Stimulated activated CD4-positive, alpha-beta T cell treated with anti-CD3 and anti-CD28 coated beads, Interleukin-1b, Interleukin-23, amount 100 ng/mL, for 24 hours (primary cell): ENCODE measurements at places on chromosomes 7 and 10.
A peak's percentile ranks its signal among the peaks of the same experiment; 100 is the strongest.

DNA sequence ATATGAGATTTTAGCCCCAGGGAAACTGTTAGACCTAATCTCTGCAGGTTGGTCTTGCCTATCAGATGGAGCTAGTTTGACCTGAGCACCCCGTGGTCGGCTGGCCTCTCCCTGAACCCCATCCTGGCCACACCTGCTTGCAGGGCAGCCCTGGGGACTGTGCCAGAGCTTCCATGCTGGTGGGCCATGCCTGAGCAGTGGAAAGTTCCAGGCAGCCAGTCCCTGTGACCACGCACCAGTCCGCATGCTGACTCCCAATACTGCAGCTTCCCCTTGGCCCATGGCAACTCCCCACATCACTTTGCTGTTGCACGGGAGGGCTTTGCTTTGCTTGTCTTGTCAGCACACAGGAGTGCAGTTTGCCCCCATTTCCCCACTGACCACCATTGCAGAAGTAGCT, 427.8 kb upstream of the SEMA3D start:
- DNase-seq: no peak

GRCh38 chr10:133465191-133465949, 11.6 kb downstream of the SCART1 start:
- DNase-seq: no peak

- no peak for DNase-seq
These were observed 30.6 kb downstream of the NET1 start for GRCh38 chr10:5442990-5443370.

- no peak for DNase-seq
These were observed 425.6 kb downstream of the PAXIP1 start for GRCh38 chr7:154577141-154577873.

DNA sequence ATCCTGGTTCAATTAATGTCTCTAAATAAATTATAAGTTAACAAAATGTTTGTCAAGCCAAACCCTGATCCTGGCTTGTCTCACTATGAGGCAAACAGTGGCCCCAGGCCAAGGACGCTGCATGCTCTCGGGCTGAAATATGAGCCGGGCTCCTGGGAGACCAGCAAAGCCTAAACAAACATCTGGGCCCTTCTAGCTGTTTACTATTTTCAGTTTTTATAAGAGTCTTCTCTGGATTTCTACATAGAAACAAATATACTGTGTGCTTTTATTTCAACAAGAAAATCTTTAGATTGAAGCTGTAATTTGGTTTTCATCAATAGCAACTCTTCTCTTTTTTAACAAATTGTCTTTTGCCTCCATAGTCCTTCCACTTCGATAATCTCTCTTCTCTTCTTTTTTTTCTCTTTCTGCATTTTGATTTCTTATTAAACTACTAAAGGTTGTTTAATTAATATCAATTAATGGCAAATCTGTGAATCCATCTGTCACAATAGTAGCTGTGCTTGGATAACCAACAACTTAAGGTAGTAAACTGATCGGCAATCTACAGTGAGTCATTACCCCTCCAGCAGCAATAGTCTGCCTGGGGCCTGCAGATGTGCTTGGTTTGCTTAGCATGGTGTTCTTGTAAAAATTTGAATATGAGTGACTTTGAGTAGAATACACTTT, 83.3 kb upstream of the DNAJC1 start:
- DNase-seq: no peak

GRCh38 chr10:75367901-75368300, 33.7 kb downstream of the ZNF503 start:
- DNase-seq: no peak

- peak; percentile 57 for DNase-seq
These were observed at the start of gene KBTBD2 for GRCh38 chr7:32891043-32891799. Gene KBTBD2 (minus strand): TSS chr7:32891760. CDS start chr7:32879604, 12,156 bp downstream.

DNA sequence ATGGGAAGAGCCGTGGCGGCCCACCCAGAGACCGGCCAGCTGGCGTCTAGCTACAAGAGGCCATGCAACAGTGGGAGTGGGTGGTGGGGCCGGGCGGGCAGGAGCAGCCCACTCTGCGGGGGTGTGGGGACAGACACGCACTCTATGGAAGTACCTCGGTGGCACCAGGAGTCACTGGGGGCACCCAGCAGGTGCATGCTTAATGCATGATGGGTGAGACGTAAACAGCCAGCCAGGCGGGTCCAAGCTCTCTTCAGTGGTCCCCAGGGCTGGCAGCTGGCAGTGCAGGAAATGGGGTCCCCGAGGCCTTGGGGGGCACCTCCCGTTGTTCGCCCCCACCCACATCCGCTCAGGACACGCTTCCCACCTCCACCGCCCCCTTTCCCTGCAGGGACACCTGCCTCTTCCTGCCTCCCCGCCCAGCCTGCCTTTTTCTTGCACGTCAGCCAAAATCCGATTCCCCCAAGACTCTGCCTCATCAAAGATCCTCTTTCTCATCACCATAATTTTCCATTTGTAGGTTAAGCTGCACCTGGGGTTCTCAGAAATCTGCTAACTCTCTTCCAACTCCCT, 22.6 kb upstream of the PSMG3 start:
- no peak for DNase-seq

GRCh38 chr7:108045154-108045553, 42.2 kb upstream of the LAMB1 start:
- DNase-seq: no peak

GRCh38 chr10:113518816-113519591, 33.8 kb upstream of the HABP2 start:
- DNase-seq: no peak

GRCh38 chr7:25830215-25830614, 321.8 kb upstream of the NFE2L3 start:
- no peak for DNase-seq

DNA sequence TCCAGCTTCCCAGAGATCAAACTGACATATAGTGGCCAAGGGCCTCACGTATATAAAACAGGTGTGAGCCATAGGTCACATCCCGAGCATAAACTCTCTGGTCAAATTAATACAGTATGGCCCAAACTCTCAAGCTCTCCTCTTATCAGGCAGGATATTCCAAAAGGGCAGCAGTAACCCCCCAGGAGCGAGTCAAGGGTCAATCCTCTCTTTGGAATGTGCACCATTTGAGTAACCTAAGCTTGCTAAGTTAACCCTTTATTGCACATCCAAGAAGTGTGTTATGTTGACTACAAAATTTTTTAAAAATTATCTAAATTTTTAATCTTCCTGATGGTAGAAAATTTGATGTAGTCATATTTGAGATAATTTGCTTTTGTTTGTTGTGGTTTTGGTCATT, 4.5 kb upstream of the TRIM24 start:
- no peak for DNase-seq

- DNase-seq: peak; percentile 23
These were observed 341.5 kb upstream of the AOAH start for GRCh38 chr7:37065779-37066271.

- no peak for DNase-seq
These were observed at the start of gene BICC1 for GRCh38 chr10:58512491-58513187. Gene BICC1 (plus strand): TSS chr10:58512872. CDS start chr10:58513144, 272 bp downstream.

- no peak for DNase-seq
These were observed 27.1 kb upstream of the UBE2D1 start for GRCh38 chr10:58307676-58308075.

GRCh38 chr10:17073725-17074540, 55.7 kb downstream of the CUBN start:
- no peak for DNase-seq

- DNase-seq: no peak
These were observed 89.4 kb upstream of the GPR26 start for GRCh38 chr10:123576706-123577105.

DNA sequence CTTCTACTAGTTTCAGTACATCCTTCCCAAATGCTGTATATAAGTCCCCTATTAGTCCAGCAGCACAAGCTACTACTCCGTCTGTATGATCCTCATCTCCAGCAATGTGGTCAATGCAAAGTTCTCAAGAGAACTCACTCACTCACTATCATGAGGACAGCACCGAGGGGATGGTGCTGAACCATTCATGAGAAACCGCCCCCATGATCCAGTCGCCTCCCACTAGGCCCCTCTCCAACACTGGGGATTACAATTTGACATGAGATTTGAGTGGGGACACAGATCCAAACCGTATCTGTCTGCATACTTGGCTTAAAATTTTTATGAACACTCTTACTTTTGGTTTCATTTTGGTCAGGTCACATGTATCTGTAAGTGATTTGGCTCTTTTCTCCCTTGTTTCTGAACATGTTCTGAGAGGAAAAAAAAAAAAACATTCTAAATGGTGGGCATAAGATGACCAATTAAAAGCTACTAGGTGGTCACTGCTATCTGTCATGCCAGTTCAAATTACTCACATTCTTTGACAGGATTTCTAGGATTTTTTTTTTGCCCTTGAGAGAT, 60.1 kb downstream of the ZNF783 start:
- DNase-seq: no peak

GRCh38 chr7:115971506-115971905, 59.1 kb downstream of the TFEC start:
- DNase-seq: no peak

- no peak for DNase-seq
These were observed 52.8 kb downstream of the PWWP2B start for GRCh38 chr10:132449811-132450181.

- DNase-seq: no peak
These were observed 139.5 kb upstream of the FERD3L start for GRCh38 chr7:19284596-19285300.

- no peak for DNase-seq
These were observed 29.9 kb downstream of the ADRB1 start for GRCh38 chr10:114073395-114074186.

DNA sequence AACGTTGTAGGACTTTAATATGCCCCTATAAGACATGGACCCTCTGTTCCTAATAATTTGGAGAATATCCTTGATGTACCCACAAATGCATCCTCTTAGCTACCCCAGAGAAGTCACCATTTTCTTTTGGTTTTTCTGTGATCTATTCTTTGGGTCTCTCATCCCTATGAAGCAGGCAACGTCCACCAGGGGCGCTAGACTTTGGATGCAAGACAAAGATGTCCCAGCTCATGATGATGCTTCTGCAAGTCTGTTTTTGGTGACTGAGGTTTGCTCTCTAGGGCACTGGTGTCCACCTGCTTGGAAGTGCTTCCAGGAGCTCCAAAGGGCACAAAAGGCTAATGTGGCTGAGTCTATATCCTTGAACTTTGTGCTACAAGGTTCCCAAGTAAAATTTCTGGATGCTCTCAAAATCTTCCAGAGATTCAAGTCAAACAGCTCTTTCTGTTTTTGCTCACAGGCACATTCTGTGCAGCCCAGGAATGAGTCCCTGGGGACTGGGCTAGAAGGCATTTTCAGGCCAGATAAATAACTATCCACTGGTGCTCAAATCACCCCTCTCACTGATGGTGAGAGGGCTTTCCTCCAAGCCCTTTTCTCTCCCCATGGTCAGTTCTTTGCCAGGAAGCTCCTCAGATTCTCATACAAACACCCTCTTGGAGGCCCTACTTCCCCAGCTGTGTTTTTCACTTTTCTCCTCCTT, 166.4 kb downstream of the C7orf25 start:
- DNase-seq: peak; percentile 2

GRCh38 chr7:10343108-10343507, 630.6 kb upstream of the PHF14 start:
- DNase-seq: no peak

GRCh38 chr10:60185421-60185820, 204.3 kb downstream of the ANK3 start:
- DNase-seq: no peak

- DNase-seq: no peak
These were observed 213.2 kb upstream of the CTBP2 start for GRCh38 chr10:125373546-125373945.

DNA sequence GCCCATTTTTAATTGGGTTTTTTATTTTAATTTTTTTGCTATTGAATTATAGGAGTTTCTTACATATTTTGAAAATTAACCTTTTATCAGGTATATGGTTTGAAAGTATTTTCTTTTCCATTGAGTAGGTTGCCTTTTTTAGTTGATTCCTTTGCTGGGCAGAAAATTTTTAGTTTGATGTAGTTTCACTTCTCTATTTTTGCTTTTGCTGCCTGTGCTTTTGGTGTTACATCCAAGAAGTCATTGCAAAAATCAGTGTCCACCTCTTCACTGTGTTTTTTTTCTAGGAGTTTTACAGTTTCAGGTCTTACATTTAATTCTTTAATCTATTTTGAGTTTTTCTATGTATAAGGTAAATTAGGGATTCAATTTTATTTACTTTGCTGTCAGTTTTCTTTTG, 129.8 kb upstream of the FERD3L start:
- DNase-seq: no peak

DNA sequence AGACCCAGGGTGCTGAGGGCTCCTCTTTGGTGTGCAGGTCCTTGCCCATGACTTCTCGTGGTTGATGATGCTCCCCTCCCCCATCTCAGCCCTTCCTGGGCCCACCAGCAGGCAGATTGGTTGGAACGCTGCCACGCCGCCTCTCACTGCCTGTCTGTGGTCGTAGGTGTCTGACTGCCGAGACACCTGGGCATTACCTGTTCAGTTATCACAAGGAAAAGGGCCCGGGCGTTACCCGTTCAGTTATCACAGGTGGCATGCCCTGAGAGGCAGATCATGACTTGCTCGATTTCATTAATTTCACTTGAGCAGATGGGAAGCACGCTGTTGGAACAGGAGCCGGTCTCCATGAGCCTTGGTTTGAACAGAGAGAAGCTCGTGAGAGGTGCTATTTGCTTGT, 42.5 kb downstream of the TACR2 start:
- no peak for DNase-seq

- DNase-seq: no peak
These were observed 135.8 kb upstream of the CXCL12 start for GRCh38 chr10:44520651-44521050.

DNA sequence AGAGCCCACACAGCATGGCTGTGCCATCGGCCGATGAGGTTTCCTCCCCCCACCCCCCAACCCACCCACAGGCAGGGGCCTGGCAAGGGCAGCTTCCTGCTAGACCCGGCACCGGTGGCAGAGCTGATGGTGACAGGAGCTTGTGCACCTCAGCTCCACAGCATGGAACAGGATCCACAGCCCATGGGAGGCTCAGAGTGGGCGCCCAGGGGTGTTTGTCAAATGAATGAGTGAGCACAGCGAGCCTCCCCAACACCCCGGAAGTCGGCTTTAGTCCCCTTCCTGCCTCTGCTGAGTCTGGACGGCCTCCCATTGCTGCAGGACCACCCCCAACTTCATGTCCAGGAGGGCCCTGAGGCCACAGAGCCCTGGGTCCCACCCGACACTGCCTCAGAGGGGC, 68.9 kb downstream of the PDGFA start:
- DNase-seq: no peak

- DNase-seq: no peak
These were observed 59.6 kb downstream of the BRI3 start for GRCh38 chr7:98341106-98341505.
